Putamen (tissue), 1 donor: ENCODE measurements at places on chromosomes 7 and 10.

- no peak for DNase-seq
Measured at GRCh38 chr10:86972613-86973380, 4.5 kb downstream of the ADIRF start.

DNA sequence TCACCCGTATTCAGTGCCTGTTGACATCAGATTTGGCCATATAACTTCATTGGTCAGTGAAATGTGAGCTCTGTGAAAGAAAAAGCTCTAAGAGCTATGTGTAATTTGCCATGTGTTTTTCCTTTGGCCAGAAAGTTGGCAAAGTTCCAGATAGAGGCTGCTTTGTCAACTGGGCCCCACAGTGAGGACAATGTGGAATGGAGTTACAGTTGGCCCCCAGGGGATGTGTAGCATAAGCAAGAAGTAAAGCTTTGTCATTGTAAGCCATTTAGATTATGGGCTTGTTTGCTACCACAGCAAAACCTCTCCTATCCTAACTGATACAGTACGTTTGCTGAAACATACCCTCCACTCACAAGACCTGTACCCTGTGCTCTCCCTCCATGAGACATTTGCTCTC lies 119.1 kb upstream of the HABP2 start:
- DNase-seq, result no peak

GRCh38 chr7:32416846-32417245 lies 73.3 kb downstream of the LSM5 start:
- DNase-seq, result no peak

- no peak for DNase-seq
Measured at GRCh38 chr10:100103581-100103980, 21.9 kb upstream of the CPN1 start.

GRCh38 chr10:69760072-69760471 lies 41.6 kb upstream of the COL13A1 start:
- DNase-seq, result no peak

DNA sequence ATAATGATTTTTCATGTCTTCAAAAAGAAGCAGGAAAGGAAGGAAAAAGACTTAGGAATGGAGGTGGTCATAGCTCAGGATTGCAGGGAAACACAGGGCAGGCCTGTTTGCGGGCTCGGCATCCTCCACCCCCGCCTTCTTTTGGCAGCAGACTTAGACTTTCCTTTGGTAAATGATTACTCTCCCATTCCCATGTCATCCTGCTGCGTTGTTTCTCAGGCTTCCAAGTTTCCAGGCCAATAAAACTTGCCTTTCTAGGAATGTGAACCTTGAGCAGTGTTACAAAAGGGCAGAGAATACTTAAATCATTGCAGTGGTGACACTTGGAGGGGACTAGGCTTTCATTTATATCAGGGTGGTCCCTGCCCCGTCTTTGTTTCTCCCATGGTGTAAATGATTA lies 34.0 kb upstream of the DGKB start:
- DNase-seq, result no peak

GRCh38 chr7:87013840-87014190 lies 45.6 kb downstream of the ELAPOR2 start:
- DNase-seq, result no peak

DNA sequence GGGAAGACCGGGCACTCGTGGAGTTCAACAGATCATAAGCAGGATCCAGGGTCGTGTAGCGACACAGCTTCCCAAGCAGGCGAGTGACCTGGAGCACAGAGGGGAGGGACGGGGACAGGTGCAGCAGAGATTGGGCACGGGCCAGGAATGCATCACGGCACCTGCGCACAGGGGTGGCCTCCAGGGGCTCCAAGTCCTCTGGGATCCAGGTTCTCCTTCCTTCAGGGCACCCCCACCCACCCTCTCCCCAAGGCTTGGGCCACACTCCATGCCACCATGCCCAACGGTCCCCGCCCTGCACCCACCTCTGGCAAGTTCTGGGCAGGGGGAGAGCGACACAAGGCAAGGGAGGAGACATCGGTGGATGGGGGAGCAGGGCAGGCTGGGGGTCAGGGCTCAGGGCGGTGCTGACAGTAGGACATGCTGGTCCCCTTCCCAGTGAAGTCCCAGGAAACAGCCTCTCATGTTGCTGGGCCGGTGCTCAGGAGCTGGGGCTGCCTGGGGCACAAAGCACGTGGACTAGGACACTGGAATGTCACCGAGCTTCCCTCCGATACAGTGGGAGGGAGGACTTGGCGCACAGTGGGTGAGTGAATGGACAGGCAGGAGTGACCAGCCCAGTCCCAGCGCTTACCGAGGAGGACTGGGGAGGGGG lies 597.3 kb downstream of the PTPRN2 start:
- DNase-seq, result no peak

- no peak for DNase-seq
Measured at GRCh38 chr10:59851864-59852263, 54.5 kb downstream of the CCDC6 start.

DNA sequence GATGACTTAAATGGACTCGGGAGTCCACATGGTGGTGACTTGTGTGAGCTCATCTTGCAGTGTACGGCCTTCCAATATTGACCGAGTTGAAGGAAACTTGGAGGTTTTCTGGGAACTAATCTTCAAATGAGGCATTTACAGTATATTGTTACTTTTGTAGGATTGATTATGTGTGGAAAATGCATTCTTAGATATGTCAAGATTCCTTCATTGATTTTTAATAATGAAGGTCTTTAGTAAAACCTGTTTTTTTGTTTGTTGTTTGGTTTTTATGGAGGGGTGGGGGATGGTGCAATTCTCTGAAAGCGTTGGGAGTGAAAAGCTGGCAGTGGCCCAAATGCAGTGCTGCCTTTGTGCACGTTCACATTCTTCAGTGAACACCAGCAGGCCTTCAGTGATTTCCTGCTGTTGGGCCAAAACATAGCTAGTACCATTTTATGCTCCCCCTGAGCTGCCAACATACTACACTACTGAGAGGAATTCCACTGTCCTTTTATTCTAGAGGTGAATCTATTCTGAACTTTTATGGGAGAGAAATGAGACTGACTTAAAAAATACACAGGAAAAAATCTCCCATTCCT lies 50.4 kb downstream of the CCNY start:
- no peak for DNase-seq
